Activated CD4-positive, alpha-beta T cell treated with anti-CD3 and anti-CD28 coated beads for 36 hours (primary cell): ENCODE measurements at places on chromosomes 12 and 14. TPM values are rescaled to one million over a fixed set of nuclear protein-coding genes. Genes with fewer than 3 reads are reported as not detected.

GRCh38 chr14:92686900-92687427 is 61.5 kb downstream of the LGMN start:
- DNase-seq: peak; percentile 84
- H3K4me3 ChIP-seq: no peak overlapping the region
- H3K36me3 ChIP-seq: peaks cover 16% of the 10 kb centered on the region
- no peak overlapping the region for H3K27ac ChIP-seq

Gene LRRC10
- not detected for total RNA-seq

Gene P2RX4
- total RNA-seq: 21.2 TPM

- no peaks in the 10 kb centered on the region for H3K36me3 ChIP-seq
- peak; percentile 66 for DNase-seq
- no peak overlapping the region for H3K4me3 ChIP-seq
- peaks cover 2% of the 10 kb centered on the region for H3K4me1 ChIP-seq
Measured at GRCh38 chr12:10140001-10140400, 10.0 kb upstream of the CLEC7A start.

GRCh38 chr12:87217491-87217890 is 811.7 kb downstream of the C12orf50 start:
- no peaks in the 10 kb centered on the region for H3K27me3 ChIP-seq
- H3K4me1 ChIP-seq: no peaks in the 10 kb centered on the region
- DNase-seq: no peak
- no peak overlapping the region for H3K27ac ChIP-seq

Gene RD3L
- not detected for total RNA-seq

- H3K4me1 ChIP-seq: peaks cover 17% of the 10 kb centered on the region
- H3K27me3 ChIP-seq: peaks cover 7% of the 10 kb centered on the region
- no peak overlapping the region for H3K4me3 ChIP-seq
- peak; percentile 73 for DNase-seq
- peaks cover 7% of the 10 kb centered on the region for H3K36me3 ChIP-seq
Measured at GRCh38 chr12:124646385-124647230, 79.2 kb upstream of the NCOR2 start.

Gene AVPR1A
- not detected for total RNA-seq

Gene HCAR2
- not detected for total RNA-seq

Gene FLVCR2
- total RNA-seq: 2.2 TPM

GRCh38 chr14:58082491-58083098 is 69.4 kb downstream of the ARMH4 start:
- no peak overlapping the region for H3K4me3 ChIP-seq
- H3K36me3 ChIP-seq: no peaks in the 10 kb centered on the region
- DNase-seq: no peak
- peaks cover 19% of the 10 kb centered on the region for H3K27me3 ChIP-seq
- peaks cover 5% of the 10 kb centered on the region for H3K4me1 ChIP-seq

Gene KRT71
- not detected for total RNA-seq

DNA sequence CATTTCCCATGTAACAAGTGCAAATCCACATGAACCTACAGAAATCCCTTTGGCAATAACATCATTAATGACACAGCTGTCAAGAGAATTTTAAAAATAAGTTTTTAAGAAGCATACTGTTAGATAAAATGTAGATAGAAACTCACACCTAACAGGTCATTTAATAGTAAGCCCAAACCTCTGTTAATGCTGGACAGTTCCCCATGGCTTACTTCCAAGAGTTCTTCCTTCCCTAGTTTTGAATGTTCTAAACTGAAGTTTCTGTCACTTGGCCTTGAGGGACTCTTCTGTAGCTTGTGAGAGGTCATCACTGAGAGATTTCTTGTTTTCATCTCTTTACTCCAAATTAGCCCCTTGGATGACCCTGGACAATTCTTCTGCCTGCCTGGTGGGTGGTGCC is 22.7 kb downstream of the OTX2 start:
- H3K4me1 ChIP-seq: no peaks in the 10 kb centered on the region
- H3K36me3 ChIP-seq: no peaks in the 10 kb centered on the region
- H3K27me3 ChIP-seq: peaks cover 37% of the 10 kb centered on the region
- DNase-seq: no peak
- no peak overlapping the region for H3K4me3 ChIP-seq
- H3K27ac ChIP-seq: no peak overlapping the region

- no peak overlapping the region for H3K4me3 ChIP-seq
- no peaks in the 10 kb centered on the region for H3K27me3 ChIP-seq
- H3K27ac ChIP-seq: no peak overlapping the region
- DNase-seq: no peak
Measured at GRCh38 chr14:32594766-32595165, 265.7 kb downstream of the AKAP6 start.

DNA sequence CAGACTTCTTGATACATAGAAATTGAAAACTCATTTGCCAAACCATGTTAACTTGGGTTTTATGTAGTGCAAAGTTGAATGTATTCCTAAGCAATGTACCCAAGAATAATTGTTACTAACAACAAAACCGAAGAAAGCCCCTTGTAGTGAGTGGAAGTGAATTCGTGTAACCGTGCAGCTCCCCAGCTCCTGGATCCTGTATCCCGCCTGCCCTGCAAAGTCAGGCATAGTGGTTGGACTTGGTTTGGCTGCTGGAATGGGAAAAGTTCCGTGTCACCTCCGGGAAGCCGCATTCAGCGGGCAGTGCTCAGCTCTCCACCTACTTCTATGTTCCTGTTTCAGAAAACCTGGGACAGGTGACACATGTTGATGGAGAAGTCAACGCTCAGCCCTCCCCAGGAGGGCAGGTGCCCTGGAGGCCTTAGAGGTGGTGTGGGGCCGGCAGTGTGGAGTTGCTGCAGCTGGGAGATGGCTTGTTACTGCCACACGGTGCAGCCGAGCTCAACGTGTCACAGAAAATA is 29.2 kb upstream of the C14orf180 start:
- DNase-seq: no peak
- no peak overlapping the region for H3K27ac ChIP-seq
- H3K27me3 ChIP-seq: peaks cover 11% of the 10 kb centered on the region
- H3K36me3 ChIP-seq: no peaks in the 10 kb centered on the region
- H3K4me1 ChIP-seq: no peaks in the 10 kb centered on the region

Gene ALDH1L2
- 7.6 TPM for total RNA-seq

DNA sequence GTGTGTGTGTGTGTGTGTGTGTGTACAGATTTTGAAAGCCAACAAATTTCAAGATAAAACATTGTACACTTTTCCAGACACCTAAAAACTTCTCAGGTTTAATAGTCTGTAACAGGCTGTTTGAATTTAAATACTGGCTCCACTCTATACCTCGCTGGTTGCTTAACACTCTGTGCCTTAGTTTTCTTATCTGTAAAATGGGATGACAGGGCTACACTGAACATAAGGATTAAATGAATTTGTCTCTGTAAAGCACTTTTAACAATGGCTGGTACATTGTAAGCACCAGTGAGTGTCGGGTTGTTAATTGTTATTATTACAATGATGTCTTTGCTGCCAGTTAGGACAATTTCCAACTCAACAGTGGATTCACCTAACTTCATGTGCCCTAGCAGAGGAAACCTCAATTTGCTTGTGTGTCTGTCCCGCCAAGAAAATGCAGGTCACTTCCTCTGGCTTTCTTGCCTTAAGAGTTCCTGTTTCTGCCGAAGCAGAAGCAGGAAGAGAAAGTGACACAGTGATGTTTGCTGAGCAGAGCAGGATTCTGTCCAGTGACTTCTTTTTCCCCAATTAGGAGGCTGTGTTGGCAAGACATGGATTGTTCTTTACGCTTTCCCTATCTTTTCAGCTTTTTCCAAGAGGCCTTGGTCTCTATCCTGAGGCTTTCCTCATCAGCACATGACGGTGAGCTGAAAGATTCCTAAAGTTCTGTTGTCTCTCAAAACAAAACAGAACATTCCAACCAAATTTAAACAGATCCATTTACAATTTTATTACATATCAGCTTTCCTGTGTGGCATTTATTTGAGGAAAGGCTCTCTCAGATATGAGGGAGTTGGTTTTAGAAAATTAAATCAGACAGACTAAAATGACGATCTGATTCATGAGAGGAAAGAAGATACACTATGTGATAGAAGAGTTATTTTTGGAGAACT is 154.1 kb upstream of the ATP2B1 start:
- H3K27ac ChIP-seq: peak overlapping the region; percentile 98
- peak overlapping the region; percentile 70 for H3K4me3 ChIP-seq
- H3K27me3 ChIP-seq: no peaks in the 10 kb centered on the region

Gene CLEC12A
- not detected for total RNA-seq

DNA sequence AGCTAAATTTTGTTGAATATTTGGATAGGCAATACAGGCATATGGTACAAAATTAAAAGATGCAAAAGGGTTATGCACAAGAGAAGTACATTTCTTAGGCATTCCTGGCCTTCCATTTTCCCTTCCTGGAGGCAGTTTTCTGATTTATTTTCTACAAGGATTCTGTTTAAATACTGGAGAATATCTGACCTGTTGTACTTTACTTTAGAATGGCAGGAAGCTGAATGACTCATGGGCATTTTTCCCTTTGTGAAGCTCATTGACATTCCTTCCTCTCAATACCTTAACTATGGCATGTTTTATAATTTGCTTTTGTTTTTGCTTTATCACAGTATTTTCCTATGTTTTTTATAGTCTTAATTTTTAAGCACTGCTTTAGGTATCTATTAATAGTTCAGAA is 62.7 kb downstream of the RCOR1 start:
- no peak overlapping the region for H3K4me3 ChIP-seq
- H3K27me3 ChIP-seq: no peaks in the 10 kb centered on the region
- H3K27ac ChIP-seq: no peak overlapping the region
- no peak for DNase-seq

Gene ZNF219
- total RNA-seq: 10.8 TPM

GRCh38 chr12:82848845-82849244 is 162.1 kb downstream of the TMTC2 start:
- DNase-seq: no peak
- H3K27ac ChIP-seq: no peak overlapping the region
- H3K27me3 ChIP-seq: no peaks in the 10 kb centered on the region
- no peaks in the 10 kb centered on the region for H3K4me1 ChIP-seq
- H3K4me3 ChIP-seq: no peak overlapping the region
- no peaks in the 10 kb centered on the region for H3K36me3 ChIP-seq

DNA sequence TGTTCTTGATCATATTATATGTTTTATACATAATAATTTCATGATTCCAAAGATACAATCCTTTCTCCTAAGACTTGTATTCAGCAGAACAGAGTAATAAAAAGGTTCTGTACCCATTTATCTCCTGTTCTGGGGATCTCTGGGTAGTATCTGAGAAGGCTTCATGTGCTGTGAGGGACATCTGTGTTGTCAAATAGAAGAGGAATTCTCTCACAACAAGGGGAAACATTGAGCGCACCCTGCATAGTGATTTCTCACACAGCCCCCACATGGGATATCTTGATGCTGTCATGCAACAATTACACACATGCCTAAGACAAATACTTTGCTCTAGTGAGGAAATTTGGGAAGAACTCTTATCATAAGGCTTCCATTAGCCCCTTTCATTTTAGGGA is 101.8 kb upstream of the ATF1 start:
- no peak for DNase-seq
- no peaks in the 10 kb centered on the region for H3K4me1 ChIP-seq
- H3K36me3 ChIP-seq: peaks cover 9% of the 10 kb centered on the region
- H3K27ac ChIP-seq: no peak overlapping the region
- H3K27me3 ChIP-seq: no peaks in the 10 kb centered on the region

GRCh38 chr12:121620333-121620891 is 5.9 kb upstream of the ORAI1 start:
- DNase-seq: no peak
- H3K27ac ChIP-seq: no peak overlapping the region
- H3K4me1 ChIP-seq: peaks cover 6% of the 10 kb centered on the region
- H3K27me3 ChIP-seq: no peaks in the 10 kb centered on the region

Gene SAMD15
- 0.25 TPM for total RNA-seq

Gene RASSF3
- 39.0 TPM for total RNA-seq

DNA sequence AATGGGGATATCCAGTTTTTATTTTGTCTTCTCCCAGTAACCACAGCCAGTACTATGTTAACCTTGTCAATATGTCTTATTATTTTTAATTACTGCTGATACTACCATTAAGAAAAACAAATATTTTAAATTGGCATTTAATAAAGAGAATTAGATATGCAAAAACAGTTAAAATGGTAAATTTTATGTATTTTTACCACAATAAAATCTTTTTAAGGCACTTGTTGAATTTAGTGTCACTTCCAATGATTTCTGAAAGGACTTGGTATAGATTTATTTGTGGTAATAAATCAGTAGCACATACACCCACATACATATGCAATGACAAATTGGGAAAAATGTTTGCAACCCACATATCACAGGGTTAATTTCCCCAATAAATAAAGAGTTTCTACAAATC is 14.0 kb downstream of the CDKN1B start:
- no peak overlapping the region for H3K4me3 ChIP-seq
- H3K27ac ChIP-seq: no peak overlapping the region
- peaks cover 31% of the 10 kb centered on the region for H3K36me3 ChIP-seq
- H3K4me1 ChIP-seq: peaks cover 51% of the 10 kb centered on the region
- no peaks in the 10 kb centered on the region for H3K27me3 ChIP-seq
